ENCODE measurements at places on chromosomes 13 and 19.

- DNase-seq, result peak; percentile 39
Observed at GRCh38 chr19:40143612-40144011, 47.6 kb upstream of the MAP3K10 start.

- peak; percentile 52 for DNase-seq
Observed at GRCh38 chr19:2016041-2016807, 710 bp upstream of the BTBD2 start.

DNA sequence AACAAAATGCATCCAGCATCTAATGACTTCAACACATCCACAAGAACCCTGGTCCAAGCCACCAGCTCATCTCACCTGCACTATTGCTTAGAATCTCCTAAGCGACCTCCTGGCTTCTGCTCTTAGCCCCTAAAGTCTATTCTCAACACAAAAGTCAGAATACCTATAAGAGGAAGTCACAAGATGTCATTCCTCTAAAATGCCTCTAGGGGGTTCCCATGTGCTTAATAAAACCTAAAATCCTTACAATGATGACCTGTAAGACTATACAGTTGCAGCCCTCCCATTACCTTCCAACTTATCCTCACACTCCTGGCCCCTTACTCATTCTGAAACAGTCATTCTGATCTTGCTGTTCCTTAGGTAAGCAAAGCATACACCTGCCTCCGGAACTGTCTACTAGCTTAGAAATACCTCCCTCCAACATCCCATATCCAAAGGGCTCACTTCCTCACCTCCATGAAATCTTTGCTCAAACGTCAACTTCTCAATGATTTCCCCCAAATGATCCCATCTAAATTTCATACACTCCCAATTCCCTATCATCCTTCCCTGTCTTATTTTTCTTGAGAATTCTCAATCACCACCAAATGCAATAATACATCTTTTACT, 10.0 kb downstream of the ATP7B start:
- DNase-seq, result no peak

GRCh38 chr19:30535011-30535410, 162.8 kb downstream of the ZNF536 start:
- no peak for DNase-seq

DNA sequence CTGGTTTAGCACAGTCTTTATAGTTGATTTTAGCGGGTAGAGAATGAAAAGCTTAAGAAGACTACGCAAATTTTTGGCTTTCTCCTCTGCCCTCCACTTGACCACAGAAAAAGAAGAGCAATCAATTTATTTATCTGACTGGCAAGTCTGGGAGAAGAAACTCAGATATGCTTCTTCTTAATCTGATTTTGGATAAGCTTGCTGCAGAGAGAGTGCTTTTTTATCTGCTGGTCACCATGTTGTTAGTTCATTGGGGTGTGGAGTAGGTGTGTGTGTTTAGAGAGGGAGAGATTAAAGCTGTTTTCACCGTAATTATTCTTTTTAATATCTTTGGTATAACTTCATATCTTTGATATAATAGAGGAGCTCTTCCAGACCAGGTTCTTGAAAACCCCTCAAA, 471.4 kb upstream of the SLC10A2 start:
- DNase-seq, result no peak

Data from activated CD8-positive, alpha-beta memory T cell treated with anti-CD3 and anti-CD28 coated beads, Interleukin-2, amount 50 U/mL, for 4 hours (primary cell).